ENCODE measurements at places on chromosomes 3 and 15.

DNA sequence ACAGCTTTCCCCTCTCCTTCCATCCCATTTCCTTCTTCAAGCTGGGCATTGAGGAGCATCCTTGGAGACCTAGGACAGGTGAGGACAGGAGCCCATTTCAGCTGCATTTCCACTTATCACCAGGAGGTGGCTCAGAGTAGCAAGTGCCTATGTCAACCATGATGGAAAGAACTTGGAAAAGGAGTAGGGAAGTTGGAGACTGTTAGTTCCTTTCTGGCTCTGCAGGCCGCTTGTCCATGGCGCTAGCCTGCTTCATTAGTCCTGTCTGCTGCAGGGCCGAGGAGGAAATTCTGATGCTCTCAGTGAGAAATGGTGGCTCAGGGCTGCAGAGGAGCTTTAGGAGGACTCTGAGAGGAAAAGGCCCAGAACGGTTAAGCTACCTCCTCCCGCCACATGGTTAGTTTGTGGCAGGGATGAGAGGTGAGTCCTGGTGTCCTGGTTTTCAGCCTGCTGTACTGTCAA is 7.0 kb upstream of the CD276 start:
- peak; percentile 81 for DNase-seq

- no peak for DNase-seq
These were observed 229.7 kb upstream of the TBL1XR1 start for GRCh38 chr3:177426878-177427495.

- no peak for DNase-seq
These were observed 41.7 kb upstream of the IREB2 start for GRCh38 chr15:78396186-78396814.

- DNase-seq: no peak
These were observed 210.1 kb upstream of the SATB1 start for GRCh38 chr3:18635215-18635614.

GRCh38 chr3:40191251-40191650 is 118.3 kb upstream of the EIF1B start:
- no peak for DNase-seq

- no peak for DNase-seq
These were observed 26.9 kb downstream of the ATOSA start for GRCh38 chr15:52652286-52652685.

DNA sequence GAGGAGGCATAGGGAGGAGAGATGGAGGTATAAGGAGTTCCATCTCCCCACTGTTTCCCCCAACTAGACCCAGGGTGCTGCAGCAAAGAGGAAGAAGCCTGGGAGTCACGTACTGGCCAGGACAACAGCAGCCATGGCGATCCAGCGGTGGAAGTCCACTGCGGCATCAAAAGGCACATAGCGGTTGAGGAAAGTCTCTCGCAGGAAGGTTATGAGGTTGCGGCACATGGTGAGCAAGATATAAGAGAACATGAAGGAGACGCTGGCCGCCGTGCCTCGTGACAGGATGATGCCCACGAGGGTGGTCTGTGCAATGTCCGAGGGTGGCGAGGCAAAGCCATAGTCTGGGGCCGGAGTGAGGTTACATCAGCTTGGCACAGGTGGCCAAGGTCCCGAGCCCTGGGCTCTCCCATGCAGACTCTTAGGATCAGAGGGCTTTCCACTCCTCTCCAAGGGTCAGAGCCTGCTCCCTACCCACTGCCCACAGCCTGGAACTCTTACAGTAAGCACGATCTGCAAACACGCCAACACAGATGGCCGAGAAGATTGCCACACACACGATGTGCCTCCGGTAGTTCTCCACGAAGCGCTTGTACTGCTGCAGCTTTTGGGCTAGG is 14.3 kb downstream of the DUOX2 start:
- no peak for DNase-seq

DNA sequence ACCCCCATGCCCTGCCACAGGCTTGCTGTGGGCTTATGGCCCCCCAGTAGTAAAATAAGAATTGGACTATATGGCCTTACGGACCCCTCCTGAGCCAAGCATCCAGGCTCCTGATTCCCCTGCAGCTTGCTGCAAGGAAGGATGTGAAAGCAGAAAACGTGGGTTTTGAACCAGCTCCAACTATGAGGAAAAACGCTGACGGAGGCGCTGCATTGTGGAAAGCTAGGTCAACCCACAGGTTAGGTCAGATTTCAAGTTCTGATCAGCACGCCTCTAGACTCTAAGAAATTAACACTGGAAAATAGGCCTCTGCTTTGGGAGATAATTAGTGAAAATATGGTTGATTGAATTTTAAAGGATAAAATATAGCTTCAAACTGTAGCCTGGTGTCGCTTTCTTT is 195.4 kb upstream of the HES1 start:
- DNase-seq: no peak

DNA sequence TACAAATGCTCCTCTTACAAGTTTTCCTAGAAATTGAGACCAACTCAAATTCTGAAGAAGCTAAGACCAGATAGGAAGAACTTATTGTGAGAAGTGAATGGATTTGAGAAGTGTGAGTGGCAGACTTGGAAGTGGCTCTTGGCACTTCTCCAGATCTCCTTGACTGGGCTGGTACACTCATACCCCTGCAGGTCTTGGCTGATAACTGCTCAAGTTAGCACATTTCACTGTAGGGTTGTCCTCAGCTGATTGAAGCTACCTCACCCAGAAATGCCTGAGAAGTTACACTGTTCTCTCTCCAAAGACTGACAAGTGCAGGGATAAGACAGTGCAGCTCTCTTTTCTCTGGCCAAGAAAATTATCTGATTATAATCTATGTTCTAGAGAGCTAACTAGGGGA is 16.5 kb upstream of the CLDN1 start:
- peak; percentile 75 for DNase-seq

GRCh38 chr3:165491487-165491886 is 295.3 kb upstream of the SLITRK3 start:
- no peak for DNase-seq

DNA sequence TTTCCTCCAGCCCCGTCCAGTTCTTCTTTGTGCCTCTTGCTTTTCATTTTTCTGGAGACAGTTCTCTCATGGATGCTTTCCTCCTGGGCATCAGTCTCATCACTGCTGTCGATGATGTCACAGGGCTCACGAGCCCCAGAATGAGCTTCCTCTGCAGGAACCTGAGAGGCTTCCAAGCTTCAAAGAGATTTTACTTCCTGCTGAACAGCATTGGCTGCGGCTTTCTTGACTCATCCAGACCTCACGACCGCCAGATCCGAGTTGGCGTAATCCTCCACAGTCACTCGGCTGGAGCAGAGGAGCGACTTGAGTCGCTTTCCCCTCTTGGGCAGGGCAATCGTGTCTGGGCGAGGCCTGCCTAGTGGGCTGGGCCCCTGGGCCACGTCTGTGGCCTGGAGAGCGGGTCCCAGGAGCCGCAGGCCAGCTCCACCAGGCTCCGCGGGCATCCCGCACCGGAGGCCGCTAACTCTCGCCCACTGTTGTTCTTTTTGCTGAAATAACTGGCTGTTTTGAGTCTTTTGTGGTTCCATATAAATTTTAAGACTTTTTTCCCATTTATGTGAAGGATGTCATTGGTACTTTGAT is 20.8 kb upstream of the FAN1 start:
- no peak for DNase-seq

GRCh38 chr3:183613366-183614285 is 21.8 kb upstream of the KLHL24 start:
- DNase-seq: no peak

- no peak for DNase-seq
These were observed 665.5 kb downstream of the GBE1 start for GRCh38 chr3:81095956-81096355.

DNA sequence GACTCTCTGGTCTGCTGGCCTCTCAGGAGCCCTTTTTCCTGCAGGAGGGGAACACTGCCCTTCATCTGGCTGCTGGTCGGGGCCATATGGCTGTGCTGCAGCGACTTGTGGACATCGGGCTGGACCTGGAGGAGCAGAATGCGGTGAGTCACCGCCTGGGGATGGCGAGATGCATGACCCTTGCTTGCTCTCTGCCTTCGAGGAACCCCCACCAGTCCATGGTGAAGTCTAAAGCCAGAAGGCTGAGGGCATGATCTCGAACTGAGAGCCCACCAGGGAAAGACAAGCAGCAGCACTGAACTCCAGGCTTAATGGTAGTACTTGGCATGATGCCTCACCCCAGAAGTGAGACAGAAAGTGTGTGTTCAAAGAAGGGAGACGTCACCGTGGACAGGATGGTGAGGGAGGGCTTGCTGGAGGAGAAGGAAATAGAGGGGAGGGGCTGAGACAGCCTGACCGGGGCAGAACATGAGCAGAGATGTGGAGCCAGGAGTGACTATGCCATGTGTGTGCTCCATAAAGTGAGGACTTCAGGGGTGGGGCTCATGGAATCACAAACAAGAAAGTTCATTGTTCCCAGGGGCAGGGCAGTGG is 19.2 kb downstream of the ANKDD1A start:
- DNase-seq: peak; percentile 55

GRCh38 chr15:39171944-39172368 is 408.9 kb upstream of the THBS1 start:
- DNase-seq: peak; percentile 99

DNA sequence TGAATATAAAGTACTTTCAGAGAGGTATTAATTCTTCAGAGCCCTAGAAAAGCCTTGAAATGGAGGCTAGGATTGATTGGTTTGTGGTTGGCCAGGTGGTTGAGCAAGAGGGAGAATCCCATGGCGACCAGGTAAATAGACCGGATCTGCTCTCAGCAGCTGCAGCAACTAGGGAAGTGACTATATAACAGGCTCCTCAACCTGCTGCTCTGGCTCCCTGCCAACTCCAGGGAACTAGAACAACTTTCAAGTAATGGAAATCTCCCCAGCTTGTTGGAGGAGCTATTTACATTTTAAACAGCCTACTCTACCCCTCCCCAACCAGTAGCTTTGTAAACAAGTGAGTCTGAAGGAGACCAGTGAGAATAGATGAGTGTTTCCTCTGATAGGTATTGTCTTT is 121.8 kb upstream of the CADM2 start:
- DNase-seq: no peak

DNA sequence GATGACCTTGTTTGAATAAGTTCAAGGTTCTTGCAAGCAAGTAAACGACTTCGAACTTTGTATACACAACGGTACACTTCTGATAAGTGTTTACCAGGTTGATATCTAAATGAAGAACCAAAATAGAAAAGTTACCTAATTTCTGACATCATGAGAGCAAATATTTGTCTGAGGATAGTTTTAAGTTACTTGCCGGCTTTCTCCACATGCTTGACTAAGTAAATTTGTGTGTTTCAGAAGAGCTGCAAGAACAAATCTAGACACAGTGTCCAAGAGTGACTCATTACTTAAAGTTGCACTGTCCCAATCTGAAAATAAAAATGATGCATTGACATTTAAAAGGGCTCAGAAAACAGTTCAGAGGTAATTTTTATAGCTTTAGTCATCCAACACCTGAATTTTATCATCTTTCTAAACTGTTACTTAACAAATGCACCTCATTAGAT is 115.1 kb downstream of the HERC1 start:
- no peak for DNase-seq

- no peak for DNase-seq
These were observed 99.7 kb downstream of the TIGIT start for GRCh38 chr3:114393367-114394072.

GRCh38 chr15:76418352-76419140 is 82.0 kb downstream of the ISL2 start:
- DNase-seq: no peak

DNA sequence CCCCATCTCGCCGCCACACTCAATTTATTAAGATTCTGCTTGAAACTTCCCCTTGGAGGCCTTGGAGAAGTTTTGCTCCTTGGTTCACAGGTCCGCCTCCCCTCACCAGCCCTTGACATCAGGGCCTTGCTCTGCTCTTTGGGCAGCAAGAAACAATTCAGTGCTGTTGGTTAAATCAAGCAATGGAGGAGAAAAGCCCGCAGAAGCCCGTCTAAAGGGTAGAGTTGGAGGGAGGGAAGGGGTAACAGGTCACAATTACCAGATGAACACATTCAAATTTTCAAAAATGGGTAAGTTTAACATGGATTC is 429 bp downstream of the PARP9 start:
- DNase-seq: peak; percentile 27

- no peak for DNase-seq
These were observed 6.6 kb downstream of the SPCS1 start for GRCh38 chr3:52712291-52713212.

- no peak for DNase-seq
These were observed 51.5 kb downstream of the SPTSSB start for GRCh38 chr3:161319867-161320266.

GRCh38 chr15:47388299-47388698 is 329.0 kb upstream of the SEMA6D start:
- DNase-seq: no peak

GRCh38 chr3:179956416-179956830 is 80.3 kb downstream of the PEX5L start:
- no peak for DNase-seq

DNA sequence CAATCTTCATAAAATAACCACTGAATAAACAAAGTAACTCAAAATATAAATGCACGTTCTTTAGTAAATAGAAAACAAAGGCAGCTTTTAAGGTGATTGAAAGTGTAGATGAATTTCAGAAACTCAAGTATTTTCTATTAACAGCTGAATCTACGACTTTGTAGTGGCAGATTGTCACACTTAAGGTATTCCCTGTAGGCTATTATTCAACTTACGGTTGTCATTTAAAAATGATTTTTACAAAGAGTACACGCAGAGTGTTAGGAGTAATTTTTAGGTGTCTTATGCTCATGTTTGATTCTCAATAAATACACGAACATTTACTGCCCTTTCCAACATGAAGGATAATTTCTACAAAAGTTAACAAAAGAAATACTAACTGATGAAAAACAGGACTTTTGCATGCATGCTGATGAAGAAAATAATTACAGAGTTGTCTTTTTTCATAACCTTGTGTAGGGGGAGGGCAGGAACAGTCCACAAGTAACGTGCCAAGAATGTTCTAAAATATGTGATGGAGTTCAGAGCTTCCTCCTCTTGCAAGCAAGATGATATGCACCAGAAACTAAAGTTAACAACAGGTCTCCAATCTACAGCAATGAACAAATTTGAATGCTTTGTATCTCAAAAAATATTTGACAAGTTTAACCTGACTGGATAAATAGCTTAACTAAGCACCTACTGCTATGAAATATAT is 16.7 kb downstream of the DCBLD2 start:
- peak; percentile 48 for DNase-seq

GRCh38 chr3:160977773-160978172 is 127.4 kb downstream of the B3GALNT1 start:
- no peak for DNase-seq

DNA sequence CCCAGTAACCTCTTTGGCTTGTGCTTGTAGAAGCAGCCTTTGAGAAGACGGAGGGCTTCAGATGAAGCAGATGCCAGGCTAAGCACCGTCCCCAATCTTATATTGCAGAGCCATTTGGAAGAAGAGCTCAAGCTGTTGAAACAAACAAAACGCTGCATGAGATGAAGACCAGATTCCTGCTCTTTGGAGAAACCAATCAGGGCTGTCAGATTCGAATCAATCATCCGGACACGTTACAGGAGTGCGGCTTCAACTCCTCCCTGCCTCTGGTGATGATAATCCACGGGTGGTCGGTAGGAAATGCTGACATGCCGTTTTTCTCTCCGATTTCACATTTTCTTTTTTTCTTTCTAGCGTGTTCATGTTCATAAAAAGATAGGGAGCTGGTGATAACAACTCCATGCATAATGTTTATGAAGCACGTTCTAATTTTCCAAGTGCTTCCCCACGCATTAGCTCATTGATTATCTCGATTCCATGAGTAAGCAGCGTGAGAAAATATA is 106.5 kb downstream of the LIPC start:
- DNase-seq: no peak
